ENCODE measurements at places on chromosomes 5 and 9.

- no peak for DNase-seq
These were observed 1537.6 kb upstream of the CDH9 start for GRCh38 chr5:28576022-28576421.

DNA sequence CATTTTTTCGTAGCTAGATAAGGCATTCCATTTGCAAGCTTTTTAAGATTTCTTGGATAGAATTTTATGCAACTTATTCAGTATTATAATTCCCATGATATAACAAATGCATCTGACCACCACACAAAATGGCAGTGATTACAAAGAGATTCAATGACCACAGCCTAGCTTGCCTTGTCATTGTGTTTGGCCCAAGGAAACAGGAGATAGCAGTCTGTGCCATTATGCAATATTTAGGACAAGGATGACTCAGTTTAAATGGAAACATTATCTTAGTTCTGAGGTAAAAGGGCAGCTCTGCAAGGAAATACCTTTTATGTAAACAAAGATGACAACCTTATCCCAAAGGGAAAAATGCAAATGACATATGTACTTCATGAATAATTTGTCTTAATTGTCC is 89.8 kb downstream of the NUDT12 start:
- DNase-seq, result no peak

DNA sequence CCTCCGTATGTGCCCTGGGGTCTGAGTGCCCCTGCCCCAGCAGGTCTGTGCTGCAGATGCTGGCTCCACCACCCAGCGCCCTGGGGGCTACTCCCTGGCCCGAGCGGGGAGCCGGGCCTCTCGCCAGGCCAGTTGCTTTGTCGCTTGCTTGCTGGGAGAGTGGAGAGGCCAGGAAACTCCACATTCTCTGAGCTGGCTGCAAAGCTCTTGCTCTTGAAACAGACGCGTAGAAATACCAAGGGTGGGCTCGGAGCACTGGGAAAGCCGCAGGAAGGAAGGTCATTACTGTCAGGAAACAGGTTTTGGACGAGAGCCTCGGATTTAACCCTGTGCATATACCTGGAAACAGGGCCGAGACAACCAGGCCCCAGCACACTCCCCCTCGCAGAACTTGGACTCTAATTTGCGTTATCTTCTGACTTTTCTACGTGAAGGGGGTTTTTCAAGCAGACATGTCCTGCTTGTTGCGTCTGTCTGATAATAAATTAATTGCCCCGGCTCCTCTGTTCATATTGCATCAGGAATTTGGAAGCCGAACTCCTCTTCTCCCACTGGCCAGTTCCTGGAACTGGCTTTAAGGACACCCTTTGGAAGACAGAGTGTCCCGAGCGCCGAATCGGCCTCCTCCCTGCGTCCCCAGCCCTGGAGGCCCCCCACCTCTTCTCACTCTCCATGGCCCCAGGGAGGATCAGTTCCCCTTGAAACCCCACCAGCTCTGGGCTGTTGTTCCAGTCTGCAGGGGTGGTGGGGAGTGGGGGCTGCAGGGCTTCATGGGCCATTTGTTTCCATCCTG is 11.2 kb downstream of the ADAMTSL2 start:
- DNase-seq, result no peak

DNA sequence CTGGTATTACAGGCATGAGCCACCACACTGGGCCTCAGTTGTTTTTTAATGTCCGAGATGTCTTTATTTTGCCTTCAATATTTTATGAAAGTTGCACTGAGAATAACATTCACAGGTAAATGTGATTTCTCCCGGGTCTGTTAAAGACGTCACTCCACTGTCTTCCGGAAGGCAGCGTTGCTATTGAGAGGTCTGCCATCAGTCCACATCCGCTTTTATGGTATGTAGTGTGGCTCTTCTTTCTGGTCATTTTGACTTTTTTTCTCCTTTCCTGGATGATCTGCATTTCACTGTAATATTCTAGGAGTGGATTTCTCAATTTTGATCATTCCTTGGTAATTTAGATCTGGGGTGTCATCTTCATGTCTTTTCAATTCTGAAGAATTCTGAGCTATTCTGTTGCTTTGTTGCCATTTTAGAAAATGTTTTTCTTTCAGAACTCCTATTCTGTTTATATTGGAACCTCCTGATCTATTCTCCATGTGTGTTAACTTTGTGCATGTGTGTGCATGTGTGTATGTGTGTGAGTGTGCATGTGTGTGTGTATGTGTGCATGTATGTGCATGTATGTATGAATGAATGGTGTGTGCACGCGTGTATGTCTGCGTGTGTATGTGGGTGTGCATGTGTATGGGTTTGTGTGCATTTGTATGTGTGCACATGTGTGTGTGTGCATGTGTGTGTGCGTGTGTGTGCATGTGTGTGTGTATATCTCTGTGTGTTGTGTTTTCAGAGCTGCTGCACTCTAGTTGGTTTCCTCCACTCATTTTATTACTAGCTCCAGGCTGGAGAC is 1.9 kb upstream of the LCN1 start:
- no peak for DNase-seq

DNA sequence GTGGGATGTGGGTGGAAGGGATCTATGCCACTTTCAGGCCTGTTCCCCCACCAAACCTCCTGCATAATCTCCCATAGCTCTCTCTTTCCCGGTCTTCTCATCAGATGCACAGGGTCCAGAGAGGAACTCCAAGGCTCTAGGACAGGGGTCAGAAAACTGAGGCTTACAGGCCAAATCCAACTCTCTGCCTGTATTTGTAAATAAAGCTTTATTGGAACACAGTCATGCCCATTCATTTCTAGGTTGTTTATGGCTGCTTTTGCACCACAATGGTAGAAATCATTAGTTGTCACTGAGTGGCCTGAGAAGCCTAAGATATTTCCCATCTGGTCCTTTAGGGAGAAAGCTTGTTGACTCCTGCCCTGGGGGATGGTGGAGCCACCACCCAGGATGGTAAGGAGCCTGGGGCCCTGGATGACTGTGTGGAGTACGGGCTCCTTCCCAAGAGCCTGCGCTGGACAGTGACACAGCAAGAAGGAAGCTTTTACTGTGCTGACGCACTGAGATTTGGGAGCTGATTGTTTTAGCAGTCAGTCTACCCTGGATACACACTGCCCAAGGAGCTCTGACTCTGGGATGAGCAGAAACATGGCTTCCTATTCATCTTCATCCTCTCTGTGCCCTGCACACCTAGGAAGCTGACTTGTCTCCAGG is 64.0 kb upstream of the RAPGEF1 start:
- no peak for DNase-seq

DNA sequence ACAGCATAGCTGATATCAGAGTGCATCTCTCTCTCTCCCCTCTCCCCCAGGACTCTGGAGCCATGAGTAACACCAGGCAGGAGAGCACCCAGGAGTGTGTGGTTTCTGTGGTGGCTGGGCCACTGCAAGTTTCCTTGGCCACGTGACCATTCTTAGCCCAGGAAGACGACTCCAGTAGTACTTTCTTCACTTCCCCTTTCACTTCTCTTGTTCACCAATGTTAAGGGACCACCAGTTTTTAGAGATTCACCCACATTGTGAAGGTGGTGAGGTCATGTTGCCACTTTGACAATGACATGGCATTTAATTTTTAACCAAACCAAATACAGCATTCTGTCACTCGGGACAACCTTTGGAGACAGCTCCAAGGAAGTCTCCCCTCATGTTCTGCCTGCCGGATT is 17.9 kb upstream of the DAPK1 start:
- no peak for DNase-seq

GRCh38 chr9:114487607-114488300 is 17.5 kb downstream of the WHRN start:
- peak; percentile 64 for DNase-seq

GRCh38 chr5:95940758-95941682 is 20.6 kb downstream of the ELL2 start:
- DNase-seq, result no peak
